ENCODE measurements at places on chromosomes 7 and 10.

DNA sequence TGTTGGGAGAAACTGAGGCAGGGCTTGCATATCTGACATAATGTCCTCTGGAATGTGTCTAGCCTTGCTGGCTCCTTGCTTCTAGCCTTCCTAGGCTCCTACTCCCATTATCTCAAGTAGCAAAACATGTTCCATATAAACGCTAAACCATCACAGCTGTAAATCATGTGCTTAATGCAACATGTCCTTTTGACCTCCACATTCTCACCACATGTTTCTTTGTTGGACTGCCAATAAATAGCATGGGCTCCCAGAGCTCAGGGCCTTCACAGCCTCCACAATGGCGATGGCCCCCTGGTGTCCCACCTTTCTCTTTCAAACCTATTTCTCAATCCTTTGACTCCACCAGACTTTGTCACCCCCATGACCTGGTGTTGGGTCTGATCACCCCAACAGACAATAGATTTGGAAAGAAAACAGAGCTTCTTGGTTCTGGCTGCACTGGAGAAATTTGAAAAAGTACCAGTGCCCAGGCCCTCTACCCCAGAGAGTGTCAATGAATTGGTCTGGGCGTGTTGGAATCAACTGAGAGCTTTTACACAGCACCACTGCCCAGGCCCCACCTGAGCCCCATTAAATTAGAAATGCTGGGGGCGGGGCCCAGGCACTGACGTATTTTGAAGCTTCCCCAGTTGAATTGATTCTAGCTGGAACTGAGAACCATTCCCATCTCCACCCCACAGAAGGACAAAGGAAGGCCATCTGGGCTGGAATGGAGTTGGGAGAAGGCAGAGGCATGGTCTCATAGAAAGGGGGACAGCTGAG lies 41.3 kb upstream of the GGCT start:
- H3K27ac ChIP-seq, result no peak overlapping the region
- no peak overlapping the region for H3K4me3 ChIP-seq
- no peak for DNase-seq

DNA sequence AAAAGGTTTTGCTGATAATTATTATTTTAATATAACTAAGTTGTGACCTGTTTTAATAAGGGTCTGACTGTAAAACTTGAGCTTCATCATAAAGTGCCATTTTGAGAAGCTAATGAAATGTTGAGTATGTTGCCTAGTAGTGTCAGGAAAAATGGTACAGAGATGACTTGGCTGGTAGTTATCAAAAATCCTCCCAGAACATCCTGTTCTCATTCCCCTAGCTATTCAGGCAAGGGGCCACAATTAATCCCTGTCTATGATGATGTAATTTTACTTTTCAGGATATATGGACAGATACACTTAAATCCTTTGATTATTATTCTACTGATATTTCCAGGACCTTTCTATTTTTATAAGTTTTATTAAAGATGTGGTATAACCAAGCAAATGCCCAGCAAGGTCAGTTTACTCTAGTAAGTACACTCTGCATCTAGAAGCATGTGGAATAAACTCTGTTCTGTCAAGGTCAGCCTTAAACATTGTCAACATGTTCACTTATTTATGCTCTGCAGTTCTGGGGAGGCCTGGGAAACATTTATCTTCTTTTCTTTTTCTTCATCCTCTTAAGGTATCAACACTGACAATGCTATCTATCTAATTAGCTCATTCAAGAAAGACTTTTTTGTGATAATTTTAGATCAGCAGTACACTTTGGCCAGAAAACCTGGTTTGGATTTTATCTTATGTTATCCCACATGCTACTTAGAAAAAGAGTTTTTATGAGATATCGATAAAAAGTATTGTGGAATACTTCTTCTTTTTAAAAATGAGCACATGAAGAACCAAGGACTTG lies 32.1 kb downstream of the BTRC start:
- H3K36me3 ChIP-seq, result no peaks in the 10 kb centered on the region
- no peak overlapping the region for H3K27ac ChIP-seq
- H3K4me1 ChIP-seq, result no peaks in the 10 kb centered on the region
- no peak overlapping the region for H3K4me3 ChIP-seq
- no peaks in the 10 kb centered on the region for H3K27me3 ChIP-seq

GRCh38 chr7:102024769-102025391 lies 207.5 kb downstream of the CUX1 start:
- no peak overlapping the region for H3K27ac ChIP-seq
- no peaks in the 10 kb centered on the region for H3K27me3 ChIP-seq
- no peak overlapping the region for H3K4me3 ChIP-seq

GRCh38 chr10:59072038-59072437 lies 104.4 kb upstream of the PHYHIPL start:
- H3K27me3 ChIP-seq, result no peaks in the 10 kb centered on the region
- DNase-seq, result no peak
- H3K36me3 ChIP-seq, result no peaks in the 10 kb centered on the region
- H3K27ac ChIP-seq, result no peak overlapping the region
- H3K4me1 ChIP-seq, result no peaks in the 10 kb centered on the region

GRCh38 chr10:131792809-131793208 lies 108.0 kb upstream of the PPP2R2D start:
- H3K27ac ChIP-seq, result no peak overlapping the region
- H3K27me3 ChIP-seq, result no peaks in the 10 kb centered on the region
- no peaks in the 10 kb centered on the region for H3K4me1 ChIP-seq
- H3K4me3 ChIP-seq, result no peak overlapping the region
- DNase-seq, result no peak
- H3K36me3 ChIP-seq, result no peaks in the 10 kb centered on the region

DNA sequence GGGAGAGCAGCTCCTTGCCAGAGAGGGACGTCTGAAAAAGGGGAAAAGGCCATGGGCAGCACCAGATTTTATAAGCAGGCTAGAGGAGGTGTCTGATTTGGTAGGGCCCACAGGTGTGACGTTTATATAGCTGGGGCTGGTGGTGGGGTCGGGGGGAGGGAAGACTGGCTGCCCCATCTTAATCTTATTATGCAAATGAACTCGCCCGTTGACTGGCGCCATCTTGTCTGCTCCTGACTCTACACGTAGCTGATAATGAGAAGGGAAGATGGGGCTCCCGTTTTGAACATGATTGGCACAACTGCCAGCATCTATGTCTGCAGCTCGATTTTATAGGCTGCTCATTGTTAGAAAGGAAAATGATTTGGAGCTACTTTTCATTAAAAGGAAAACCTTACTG lies 28.6 kb upstream of the CADPS2 start:
- no peaks in the 10 kb centered on the region for H3K27me3 ChIP-seq
- no peak for DNase-seq
- no peaks in the 10 kb centered on the region for H3K36me3 ChIP-seq
- no peak overlapping the region for H3K4me3 ChIP-seq

- no peaks in the 10 kb centered on the region for H3K36me3 ChIP-seq
Measured at GRCh38 chr7:138979226-138979979, 1.8 kb downstream of the KIAA1549 start.

GRCh38 chr10:17891435-17891834 lies 60.3 kb upstream of the SLC39A12 start:
- no peaks in the 10 kb centered on the region for H3K36me3 ChIP-seq
- no peaks in the 10 kb centered on the region for H3K27me3 ChIP-seq
- DNase-seq, result no peak
- no peaks in the 10 kb centered on the region for H3K4me1 ChIP-seq
- no peak overlapping the region for H3K4me3 ChIP-seq

GRCh38 chr7:80420876-80421275 lies 91.0 kb downstream of the GNAT3 start:
- H3K36me3 ChIP-seq, result no peaks in the 10 kb centered on the region
- H3K27ac ChIP-seq, result no peak overlapping the region
- no peak for DNase-seq
- H3K4me1 ChIP-seq, result no peaks in the 10 kb centered on the region

- H3K27me3 ChIP-seq, result no peaks in the 10 kb centered on the region
- H3K36me3 ChIP-seq, result no peaks in the 10 kb centered on the region
- H3K4me3 ChIP-seq, result no peak overlapping the region
- no peak overlapping the region for H3K27ac ChIP-seq
- DNase-seq, result no peak
Measured at GRCh38 chr7:133436014-133436428, 183.1 kb downstream of the EXOC4 start.

GRCh38 chr7:3133811-3134385 lies 90.2 kb upstream of the CARD11 start:
- DNase-seq, result no peak
- H3K27me3 ChIP-seq, result no peaks in the 10 kb centered on the region
- H3K27ac ChIP-seq, result no peak overlapping the region
